ENCODE measurements at places on chromosomes 1 and 21.

DNA sequence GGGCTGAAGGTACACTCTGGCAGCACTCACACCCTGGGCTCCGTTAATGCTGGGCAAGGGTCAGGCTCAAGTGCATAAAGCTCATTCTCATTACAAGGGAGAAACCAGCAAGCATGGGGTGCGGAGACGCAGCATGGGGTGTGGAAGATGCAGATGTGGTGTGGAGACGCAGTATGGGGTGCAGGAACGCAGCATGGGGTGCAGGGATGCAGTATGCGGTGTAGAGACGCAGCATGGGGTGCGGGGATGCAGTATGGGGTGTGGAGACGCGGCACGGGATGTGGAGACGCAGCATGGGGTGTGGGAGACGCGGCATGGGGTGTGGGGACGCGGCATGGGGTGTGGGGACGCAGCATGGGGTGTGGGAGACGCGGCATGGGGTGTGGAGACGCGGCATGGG, 390.7 kb downstream of the NPHP4 start:
- no peak overlapping the region for H3K4me3 ChIP-seq
- no peak for DNase-seq
- no peaks in the 10 kb centered on the region for H3K36me3 ChIP-seq
- H3K27ac ChIP-seq, result no peak overlapping the region
- no peaks in the 10 kb centered on the region for H3K4me1 ChIP-seq

DNA sequence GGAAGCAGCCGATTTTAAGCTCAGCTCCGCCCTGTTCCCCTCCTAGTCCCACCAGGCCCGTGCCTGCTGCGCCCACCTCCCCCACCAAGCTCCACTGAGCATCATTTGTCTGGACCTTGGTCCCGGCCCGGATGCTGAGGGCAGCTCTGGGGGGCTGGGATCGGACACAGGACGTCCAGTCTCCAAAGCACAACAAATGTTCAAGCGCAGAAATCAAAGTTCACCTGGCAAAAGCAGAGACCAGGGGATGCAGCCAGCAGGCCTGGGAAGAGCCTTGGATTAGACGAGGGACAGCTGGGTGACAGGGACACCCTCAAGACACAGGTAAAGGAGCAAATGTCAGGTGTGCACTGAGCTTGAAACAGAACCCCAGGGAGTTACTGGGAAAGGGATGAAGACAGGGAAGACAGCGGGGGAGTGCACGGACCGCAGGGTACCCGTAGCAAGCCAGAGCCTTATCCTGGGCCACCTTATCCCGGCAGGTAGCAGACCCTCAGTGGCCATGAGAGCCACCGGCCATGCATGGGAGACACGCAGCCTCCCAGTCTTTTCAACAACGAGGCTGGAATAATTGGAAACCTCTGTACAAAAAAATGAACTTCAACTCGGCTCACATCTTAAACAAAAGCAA, 22.2 kb upstream of the TMEM52 start:
- no peak overlapping the region for H3K27ac ChIP-seq
- no peak for DNase-seq
- H3K27me3 ChIP-seq, result no peaks in the 10 kb centered on the region

GRCh38 chr1:31580891-31581603, 4.7 kb downstream of the TINAGL1 start:
- H3K4me3 ChIP-seq, result no peak overlapping the region
- H3K4me1 ChIP-seq, result no peaks in the 10 kb centered on the region
- no peaks in the 10 kb centered on the region for H3K36me3 ChIP-seq
- no peaks in the 10 kb centered on the region for H3K27me3 ChIP-seq
- no peak overlapping the region for H3K27ac ChIP-seq

- H3K27me3 ChIP-seq, result no peaks in the 10 kb centered on the region
- no peaks in the 10 kb centered on the region for H3K36me3 ChIP-seq
- no peak overlapping the region for H3K4me3 ChIP-seq
- H3K4me1 ChIP-seq, result no peaks in the 10 kb centered on the region
Observed at GRCh38 chr1:106846656-106847055, 209.8 kb upstream of the PRMT6 start.

- no peaks in the 10 kb centered on the region for H3K4me1 ChIP-seq
- H3K27ac ChIP-seq, result no peak overlapping the region
- H3K27me3 ChIP-seq, result no peaks in the 10 kb centered on the region
- peak; percentile 42 for DNase-seq
- no peak overlapping the region for H3K4me3 ChIP-seq
- no peaks in the 10 kb centered on the region for H3K36me3 ChIP-seq
Observed at GRCh38 chr1:75394386-75395139, 216.4 kb downstream of the SLC44A5 start.

DNA sequence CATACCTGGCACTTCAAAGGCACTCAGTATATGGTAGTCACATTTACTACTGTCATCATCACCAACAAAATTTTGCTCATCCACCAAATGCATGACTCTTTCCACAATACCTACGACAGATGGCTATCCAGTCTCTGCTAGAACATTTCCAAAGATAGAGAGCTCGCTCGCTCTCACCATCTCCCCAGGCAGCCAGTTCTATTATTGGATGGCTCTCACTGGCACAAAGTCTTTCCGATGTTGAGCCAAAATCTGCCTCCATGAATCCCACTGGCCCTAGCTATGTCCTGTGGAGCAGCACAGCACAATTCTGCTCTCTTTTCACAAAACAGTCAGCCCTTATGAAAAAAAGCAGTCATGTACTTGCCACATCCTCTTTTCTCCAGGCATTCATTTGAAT, 102.1 kb downstream of the DAB1 start:
- H3K4me1 ChIP-seq, result peaks cover 3% of the 10 kb centered on the region
- no peaks in the 10 kb centered on the region for H3K36me3 ChIP-seq
- H3K4me3 ChIP-seq, result no peak overlapping the region
- H3K27me3 ChIP-seq, result no peaks in the 10 kb centered on the region
- DNase-seq, result no peak

DNA sequence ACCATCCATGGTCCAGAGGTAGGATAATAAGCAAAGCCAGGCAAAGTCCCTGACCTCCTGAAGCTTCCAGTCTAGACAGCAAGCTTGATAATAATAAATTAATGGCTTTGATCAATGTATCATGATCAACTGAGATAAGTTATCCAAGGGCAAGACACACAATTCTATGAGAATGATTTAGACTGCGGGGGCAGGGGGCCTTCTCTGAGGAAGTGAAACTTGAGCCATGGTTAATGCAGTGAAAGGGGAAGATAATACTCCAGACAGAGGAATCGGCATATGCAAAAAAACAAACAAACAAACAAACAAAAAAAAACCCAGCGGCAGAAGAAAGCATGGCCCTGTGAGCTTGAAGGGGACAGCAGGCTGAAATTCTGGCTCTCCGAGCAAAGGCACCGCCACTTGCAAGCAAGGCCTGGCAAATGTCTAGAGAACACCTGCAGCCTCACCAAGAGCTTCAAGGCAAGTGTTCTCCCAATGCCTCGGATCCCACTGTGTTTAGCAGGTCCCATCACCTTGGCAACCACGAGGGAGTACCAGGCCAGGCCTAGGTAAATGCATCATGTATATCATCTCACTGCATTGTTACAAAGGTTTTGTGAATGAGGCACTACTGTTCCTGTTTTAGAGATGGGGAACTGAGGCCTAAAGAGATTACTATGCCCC, 24.9 kb downstream of the CSMD2 start:
- H3K4me1 ChIP-seq, result no peaks in the 10 kb centered on the region
- no peaks in the 10 kb centered on the region for H3K36me3 ChIP-seq
- no peaks in the 10 kb centered on the region for H3K27me3 ChIP-seq
- no peak for DNase-seq
- H3K4me3 ChIP-seq, result no peak overlapping the region
- no peak overlapping the region for H3K27ac ChIP-seq

GRCh38 chr1:178243119-178243518, 149.2 kb downstream of the RASAL2 start:
- no peak overlapping the region for H3K27ac ChIP-seq
- no peak for DNase-seq
- no peaks in the 10 kb centered on the region for H3K36me3 ChIP-seq

DNA sequence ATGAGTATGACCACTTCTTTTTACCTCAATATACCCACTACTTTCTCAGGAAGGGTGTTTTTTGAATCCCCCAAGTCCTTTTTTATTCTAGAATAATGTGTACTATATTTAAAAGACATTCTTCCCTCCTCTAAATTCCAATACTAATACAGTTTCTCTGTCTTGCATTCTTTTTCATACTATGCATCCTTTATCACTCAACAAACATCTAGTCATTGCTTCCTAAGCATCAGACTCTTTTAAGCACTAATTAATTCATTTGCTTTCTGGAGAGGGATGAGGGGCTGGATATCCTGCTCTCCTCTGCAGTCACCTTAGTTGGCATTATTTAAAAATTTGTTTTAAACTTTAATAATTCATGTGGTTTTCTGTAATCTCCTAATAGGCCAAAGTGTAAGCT, 838.8 kb downstream of the KCNT2 start:
- DNase-seq, result no peak
- H3K36me3 ChIP-seq, result no peaks in the 10 kb centered on the region
- no peak overlapping the region for H3K4me3 ChIP-seq
- H3K4me1 ChIP-seq, result no peaks in the 10 kb centered on the region
- no peak overlapping the region for H3K27ac ChIP-seq

DNA sequence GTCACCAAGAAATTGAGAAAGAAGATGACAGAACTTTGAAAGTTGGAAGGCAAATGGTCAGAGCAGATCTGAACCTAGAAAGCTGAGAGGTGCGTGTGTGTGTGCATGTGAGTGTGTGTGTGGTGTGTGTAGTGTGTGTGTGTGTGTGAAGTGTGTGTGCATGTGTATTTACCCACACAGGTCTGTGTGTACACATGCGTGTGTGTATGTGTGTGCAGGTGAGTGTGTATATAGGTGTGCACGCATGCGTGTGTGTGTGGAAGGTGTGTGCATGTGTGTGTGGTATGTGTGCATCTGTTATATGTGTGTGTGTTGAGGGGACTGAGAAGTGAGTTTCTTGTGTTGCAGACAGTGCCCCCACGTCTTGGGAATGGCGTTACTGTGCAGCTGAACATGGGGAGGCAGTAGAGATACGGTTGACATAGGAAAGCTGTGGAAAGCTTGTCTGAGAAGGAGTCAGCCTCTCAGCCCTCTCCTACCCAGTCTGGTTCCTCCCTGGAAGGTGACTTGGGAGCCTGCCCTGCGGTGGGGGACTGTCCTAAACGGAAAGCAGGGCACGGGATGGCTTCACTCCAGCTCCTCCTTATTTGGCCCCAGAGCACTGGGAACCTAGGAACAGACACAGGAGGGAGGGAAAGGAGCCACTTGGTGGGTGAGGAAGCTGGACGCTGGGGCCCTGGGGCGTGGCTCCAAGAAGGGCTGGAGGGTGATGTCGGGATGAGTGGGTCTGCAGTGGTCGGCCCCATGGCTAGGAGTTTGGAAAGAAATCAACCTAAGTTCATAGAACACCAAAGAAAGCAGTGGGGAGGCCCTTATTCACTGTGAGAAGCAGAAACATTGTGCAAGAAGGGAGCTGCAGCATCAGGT, 97.2 kb downstream of the PCBP3 start:
- H3K27me3 ChIP-seq, result no peaks in the 10 kb centered on the region
- H3K4me3 ChIP-seq, result no peak overlapping the region
- H3K4me1 ChIP-seq, result no peaks in the 10 kb centered on the region
- DNase-seq, result no peak
- no peaks in the 10 kb centered on the region for H3K36me3 ChIP-seq
- no peak overlapping the region for H3K27ac ChIP-seq

DNA sequence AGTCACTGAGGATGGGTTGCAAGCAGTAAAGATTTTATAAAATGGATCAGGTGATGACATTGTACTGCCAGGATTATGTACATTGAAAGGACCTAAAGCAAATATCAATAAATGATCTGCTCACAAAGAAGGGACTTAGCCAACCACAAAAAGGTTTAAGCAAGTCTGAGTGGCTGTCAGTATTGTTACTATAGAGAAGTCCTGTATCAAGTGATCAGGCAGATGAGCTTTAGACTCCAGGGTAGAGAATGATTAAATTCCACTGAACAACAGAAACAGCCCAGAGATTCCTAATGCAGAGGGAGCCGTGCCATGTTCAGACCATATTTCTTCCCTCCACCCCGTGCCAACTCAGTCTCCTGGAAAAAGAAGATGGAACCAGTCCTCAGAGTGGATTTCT, 138.9 kb downstream of the SETD4 start:
- H3K36me3 ChIP-seq, result no peaks in the 10 kb centered on the region
- H3K27ac ChIP-seq, result no peak overlapping the region
- no peak for DNase-seq

- H3K4me3 ChIP-seq, result no peak overlapping the region
- no peaks in the 10 kb centered on the region for H3K36me3 ChIP-seq
- no peaks in the 10 kb centered on the region for H3K4me1 ChIP-seq
- no peak for DNase-seq
Observed at GRCh38 chr1:19333587-19334354, 21.6 kb downstream of the SLC66A1 start.

DNA sequence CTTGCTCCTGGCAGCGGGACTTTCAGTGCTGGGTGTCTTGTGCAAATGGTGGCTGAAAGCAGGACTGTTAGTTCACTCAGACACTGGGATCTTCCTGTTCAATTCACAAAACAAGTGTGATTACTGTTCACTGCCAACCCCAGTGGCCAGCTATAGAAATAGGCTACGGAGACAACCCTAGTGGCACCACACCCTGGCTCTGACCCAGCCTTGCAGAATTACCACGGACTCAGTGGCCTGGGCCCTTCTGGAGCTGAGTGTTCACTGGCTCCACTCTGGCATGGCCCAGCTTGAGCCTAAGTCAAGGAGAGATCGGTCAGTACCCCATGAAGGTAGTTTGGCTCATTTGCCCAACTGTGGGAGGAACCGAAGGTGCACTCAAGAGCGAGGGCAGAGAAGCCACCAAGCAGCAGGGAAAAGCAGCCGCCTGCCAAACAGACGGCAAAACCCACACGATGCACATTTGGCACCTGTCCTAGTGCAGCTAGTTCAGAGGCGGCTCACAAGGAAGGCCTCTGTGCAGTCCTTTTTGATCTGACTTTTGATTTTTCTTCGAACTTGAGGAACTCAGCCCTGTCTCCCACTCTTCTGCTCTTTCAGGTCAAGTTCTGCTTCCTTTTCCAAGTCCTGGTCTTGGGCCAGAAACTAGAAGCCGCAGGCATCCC, 5.9 kb downstream of the KIAA2013 start:
- no peak overlapping the region for H3K4me3 ChIP-seq
- no peaks in the 10 kb centered on the region for H3K27me3 ChIP-seq
- no peak for DNase-seq
- no peak overlapping the region for H3K27ac ChIP-seq
- peaks cover 16% of the 10 kb centered on the region for H3K4me1 ChIP-seq
- peaks cover 16% of the 10 kb centered on the region for H3K36me3 ChIP-seq

GRCh38 chr1:9649769-9650168, 1.8 kb upstream of the PIK3CD start:
- no peaks in the 10 kb centered on the region for H3K36me3 ChIP-seq
- no peak overlapping the region for H3K4me3 ChIP-seq
- no peak for DNase-seq

GRCh38 chr1:244448279-244449036, 3.3 kb downstream of the ADSS2 start:
- no peak overlapping the region for H3K27ac ChIP-seq
- H3K27me3 ChIP-seq, result no peaks in the 10 kb centered on the region
- no peak overlapping the region for H3K4me3 ChIP-seq
- H3K36me3 ChIP-seq, result peaks cover 53% of the 10 kb centered on the region

DNA sequence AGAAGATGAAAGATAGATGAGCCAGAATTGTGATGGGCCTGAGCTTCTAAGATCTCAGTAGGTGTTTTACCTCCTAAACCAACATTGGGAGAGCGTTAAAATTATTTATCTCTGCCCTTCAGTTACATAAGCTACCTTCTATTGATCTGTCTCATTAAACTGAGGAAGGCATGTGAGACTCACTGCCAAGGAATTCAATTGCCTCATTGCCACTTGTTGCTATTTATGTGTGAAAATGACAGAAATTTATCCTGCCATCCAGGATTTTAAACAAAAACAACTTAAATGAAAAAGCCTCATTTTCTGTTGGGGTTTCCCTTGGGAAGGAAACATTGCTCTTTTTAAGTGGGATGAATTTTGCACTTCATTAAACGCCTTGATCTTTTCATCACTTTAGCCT, 78.7 kb upstream of the RUNX1 start:
- H3K27ac ChIP-seq, result no peak overlapping the region
- H3K4me1 ChIP-seq, result no peaks in the 10 kb centered on the region
- no peaks in the 10 kb centered on the region for H3K27me3 ChIP-seq
- H3K4me3 ChIP-seq, result no peak overlapping the region
- DNase-seq, result no peak
